GM23248 (cell line): ENCODE measurements at places on chromosomes 6 and 20. TPM values are rescaled to one million over a fixed set of nuclear protein-coding genes. Genes with fewer than 3 reads are reported as not detected.

The IFT52 gene
- polyA plus RNA-seq, result 48.5 and 51.7 TPM in 2 replicates

The MMP24OS gene
- 81.7 and 85.3 TPM in 2 replicates for polyA plus RNA-seq

The PNISR gene
- polyA plus RNA-seq, result 40.0 and 55.8 TPM in 2 replicates

The CEP162 gene
- polyA plus RNA-seq, result 2.9 and 3.3 TPM in 2 replicates

The PTCHD4 gene
- 1.1 and 1.2 TPM in 2 replicates for polyA plus RNA-seq

The HCRTR2 gene
- not detected in 2 replicates for polyA plus RNA-seq

The TCF19 gene
- polyA plus RNA-seq, result 18.3 and 19.9 TPM in 2 replicates

The KIF25 gene
- polyA plus RNA-seq, result not detected in 2 replicates

The FAM83D gene
- polyA plus RNA-seq, result 11.4 and 13.1 TPM in 2 replicates

The MRAP2 gene
- polyA plus RNA-seq, result 0.96 and 1.1 TPM in 2 replicates

The PLG gene
- polyA plus RNA-seq, result 0.29 and 0.34 TPM in 2 replicates

The SCRT2 gene
- not detected in 2 replicates for polyA plus RNA-seq

The VSTM2L gene
- 4.1 and 5.1 TPM in 2 replicates for polyA plus RNA-seq

The MOXD1 gene
- 557 and 564 TPM in 2 replicates for polyA plus RNA-seq

The PLA2G7 gene
- polyA plus RNA-seq, result not detected in 2 replicates

The JPH2 gene
- polyA plus RNA-seq, result 1.6 and 1.8 TPM in 2 replicates

The ENPP5 gene
- polyA plus RNA-seq, result 0.11 and 0.24 TPM in 2 replicates

The PRR18 gene
- not detected in 2 replicates for polyA plus RNA-seq

The CNKSR3 gene
- 1.9 TPM in 2 replicates for polyA plus RNA-seq

The EPHA7 gene
- polyA plus RNA-seq, result not detected in 2 replicates
